ENCODE measurements at places on chromosomes 13 and 19.

DNA sequence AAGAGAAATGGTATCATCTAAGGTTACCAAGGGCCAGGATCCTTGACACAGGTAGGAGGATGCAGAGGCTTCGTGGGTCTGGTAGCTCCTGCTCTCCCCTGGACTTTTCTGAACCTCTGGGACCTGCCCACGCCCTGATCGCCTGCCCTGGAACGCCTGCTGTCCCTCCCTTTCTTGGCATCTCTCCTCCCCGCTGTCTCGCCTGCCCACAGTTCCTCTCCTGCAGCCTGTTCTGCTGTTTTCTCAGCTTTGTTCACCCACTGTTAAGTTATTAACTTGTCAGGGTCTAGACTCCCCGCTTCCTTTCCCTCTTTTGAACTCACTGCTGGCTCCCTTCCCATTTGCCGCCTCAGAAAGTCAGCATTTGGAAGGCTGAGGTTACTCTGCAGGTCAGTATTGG lies 19.8 kb downstream of the SERP2 start:
- no peak for DNase-seq

GRCh38 chr13:110737555-110737954 lies 24.1 kb downstream of the ING1 start:
- no peak for DNase-seq

DNA sequence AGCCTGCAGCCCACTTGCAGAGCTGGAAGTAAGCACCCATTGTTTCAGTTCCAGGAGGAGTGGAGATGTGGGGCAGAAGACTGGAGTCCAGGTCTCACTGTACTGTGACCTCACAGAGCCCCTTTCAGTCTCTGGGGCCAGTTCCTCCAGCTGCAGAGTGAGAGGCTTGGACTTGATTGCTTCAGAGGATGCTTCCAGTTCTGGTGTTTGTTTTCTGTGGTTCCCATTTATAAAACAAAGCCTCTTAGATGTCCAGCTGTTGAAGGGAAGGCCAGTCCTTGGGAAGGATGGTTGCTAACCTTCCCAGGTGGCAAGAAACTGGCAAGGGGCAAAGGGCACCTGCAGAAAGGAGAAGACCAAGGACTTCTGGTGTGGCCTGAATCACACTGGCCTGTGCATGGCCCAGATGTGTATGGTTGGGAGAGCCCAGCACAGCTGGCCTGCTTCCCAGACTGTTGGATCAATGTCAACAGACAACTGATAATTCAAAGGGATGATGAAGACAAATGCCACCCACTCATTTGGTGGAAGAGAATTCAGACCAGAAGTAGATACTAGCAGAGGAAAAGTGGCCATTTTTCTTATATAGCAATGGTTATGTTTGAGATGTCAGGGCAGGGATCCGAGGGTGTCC lies 218.5 kb downstream of the ZNF536 start:
- no peak for DNase-seq

GRCh38 chr13:95536632-95537241 lies 15.8 kb upstream of the CLDN10 start:
- peak; percentile 12 for DNase-seq

GRCh38 chr13:21813844-21814243 lies 143.0 kb downstream of the FGF9 start:
- no peak for DNase-seq

DNA sequence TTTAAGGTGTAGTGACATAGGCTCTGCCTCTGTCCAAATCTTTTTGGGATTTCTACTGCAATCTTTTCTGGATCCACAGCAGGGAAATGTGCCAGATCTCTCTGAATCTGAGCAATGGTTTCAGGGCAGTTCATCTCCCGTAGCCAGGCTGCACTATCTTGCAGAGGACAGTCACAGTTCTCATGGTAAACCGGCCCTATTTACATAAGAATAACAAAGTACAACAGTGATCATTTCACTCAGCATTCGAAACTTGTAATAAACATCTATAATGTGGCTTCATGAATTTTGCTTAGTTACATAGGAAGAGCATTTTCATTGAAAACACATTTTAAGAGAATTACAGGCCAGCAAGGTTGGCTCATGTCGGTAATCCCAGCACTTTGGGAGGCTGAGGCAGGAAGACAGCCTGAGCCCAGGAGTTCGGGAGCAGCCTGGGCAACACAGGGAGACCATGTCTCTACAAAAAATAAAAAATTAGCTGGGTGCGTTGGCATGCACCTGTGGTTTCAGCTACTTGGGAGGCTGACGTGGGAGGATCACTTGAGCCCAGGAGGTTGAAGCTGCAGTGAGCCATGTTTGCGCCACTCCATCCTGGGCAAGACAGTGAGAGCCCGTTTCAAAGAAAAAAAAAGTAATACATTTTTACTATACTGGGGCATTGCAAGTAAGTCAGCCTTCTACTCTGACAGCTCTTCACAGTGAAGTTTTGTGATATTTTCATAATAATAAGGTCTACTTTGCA lies 5.0 kb downstream of the POGLUT2 start:
- DNase-seq: no peak

DNA sequence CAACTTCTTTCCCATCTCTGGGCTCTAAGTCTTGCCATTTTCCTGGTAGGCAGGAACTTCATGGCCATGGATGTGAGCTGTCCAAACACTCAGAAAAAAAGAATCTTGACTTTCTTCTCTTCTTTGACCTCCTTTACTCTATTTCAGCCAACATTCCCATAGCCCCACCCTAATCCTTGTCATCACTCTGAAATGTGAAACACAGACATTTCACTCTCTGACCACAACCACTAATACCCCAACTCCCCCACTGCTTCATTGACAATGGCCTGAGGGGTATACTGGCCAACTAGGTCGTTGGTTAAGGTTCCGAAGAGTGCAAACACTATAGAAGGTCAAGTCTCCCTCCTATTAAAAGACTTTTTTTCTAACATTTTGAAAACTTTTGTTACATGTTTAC lies 4.7 kb upstream of the CYP2A13 start:
- DNase-seq: no peak

GRCh38 chr13:26051657-26052311 lies at the start of gene SHISA2:
SHISA2 (minus strand) TSS chr13:26052016; CDS start chr13:26050975, 1,041 bp downstream.
- no peak for DNase-seq

DNA sequence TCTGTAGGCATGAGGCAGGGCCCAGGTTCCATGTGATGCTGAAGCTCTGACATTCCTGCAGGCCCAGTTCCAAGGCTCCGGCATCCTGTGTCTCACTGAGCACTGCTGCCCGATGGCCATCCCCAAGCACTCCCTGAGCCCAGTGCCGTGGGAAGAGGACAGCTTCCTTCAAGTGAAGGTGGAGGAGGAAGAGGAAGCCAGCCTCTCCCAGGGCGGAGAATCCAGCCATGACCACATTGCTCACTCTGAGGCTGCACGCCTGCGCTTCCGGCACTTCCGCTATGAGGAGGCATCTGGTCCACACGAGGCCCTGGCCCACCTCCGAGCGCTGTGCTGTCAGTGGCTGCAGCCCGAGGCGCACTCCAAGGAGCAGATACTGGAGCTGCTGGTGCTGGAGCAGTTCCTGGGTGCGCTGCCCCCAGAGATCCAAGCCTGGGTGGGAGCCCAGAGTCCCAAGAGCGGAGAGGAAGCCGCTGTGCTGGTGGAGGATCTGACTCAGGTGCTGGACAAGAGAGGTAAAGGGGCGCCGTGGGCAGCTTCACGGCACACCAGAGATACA lies 8.0 kb downstream of the ZSCAN22 start:
- DNase-seq: no peak

GRCh38 chr19:1907563-1908363 lies 2.6 kb downstream of the ADAT3 start:
- DNase-seq: no peak

- no peak for DNase-seq
Observed at GRCh38 chr13:96710166-96710862, 284.0 kb downstream of the OXGR1 start.

GRCh38 chr13:26517936-26518335 lies 39.5 kb upstream of the WASF3 start:
- no peak for DNase-seq

GRCh38 chr19:54650108-54650655 lies 12.6 kb upstream of the LILRB4 start:
- DNase-seq: no peak

- DNase-seq: no peak
Observed at GRCh38 chr13:81001828-81002385, 661.0 kb upstream of the SPRY2 start.

DNA sequence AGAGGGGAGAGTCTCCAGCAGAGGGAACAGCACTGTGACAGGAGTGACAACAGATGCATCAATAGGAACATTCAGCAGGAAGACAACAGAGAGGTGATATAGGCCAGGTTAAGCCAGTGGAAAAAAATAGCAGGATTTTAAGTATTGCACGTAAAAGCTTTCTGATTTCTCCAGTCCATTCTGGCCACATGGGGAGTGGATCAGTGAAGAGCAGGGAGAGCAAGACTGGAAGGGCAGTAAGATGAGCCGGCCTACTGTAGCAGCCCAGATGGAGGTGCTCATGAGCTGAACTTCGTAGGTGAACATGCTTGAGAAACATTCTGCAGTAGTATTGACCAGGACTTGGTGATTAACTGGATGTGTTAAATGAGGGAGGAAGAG lies 1.7 kb downstream of the UTP14C start:
- no peak for DNase-seq

GRCh38 chr13:26026211-26026610 lies 25.6 kb downstream of the SHISA2 start:
- DNase-seq: no peak

DNA sequence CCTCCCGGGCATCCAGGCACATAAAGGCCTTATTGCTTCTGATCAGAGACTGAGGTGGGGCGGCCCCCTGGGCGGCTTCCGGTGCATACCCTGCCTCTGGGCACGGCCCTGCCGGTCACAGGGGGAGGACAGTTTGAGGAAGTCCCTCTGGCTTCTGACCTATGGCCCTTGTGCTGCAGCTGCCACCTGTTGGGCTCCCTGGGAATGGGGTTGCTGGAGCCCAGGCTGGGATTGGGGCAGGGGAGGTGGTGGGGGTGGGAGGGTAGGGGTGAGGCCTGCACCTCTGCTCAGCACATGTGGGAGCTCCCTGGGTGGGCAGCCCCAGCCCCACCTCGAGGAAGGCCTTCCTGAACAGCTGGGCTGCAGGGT lies 10.7 kb downstream of the ANO8 start:
- DNase-seq: no peak

DNA sequence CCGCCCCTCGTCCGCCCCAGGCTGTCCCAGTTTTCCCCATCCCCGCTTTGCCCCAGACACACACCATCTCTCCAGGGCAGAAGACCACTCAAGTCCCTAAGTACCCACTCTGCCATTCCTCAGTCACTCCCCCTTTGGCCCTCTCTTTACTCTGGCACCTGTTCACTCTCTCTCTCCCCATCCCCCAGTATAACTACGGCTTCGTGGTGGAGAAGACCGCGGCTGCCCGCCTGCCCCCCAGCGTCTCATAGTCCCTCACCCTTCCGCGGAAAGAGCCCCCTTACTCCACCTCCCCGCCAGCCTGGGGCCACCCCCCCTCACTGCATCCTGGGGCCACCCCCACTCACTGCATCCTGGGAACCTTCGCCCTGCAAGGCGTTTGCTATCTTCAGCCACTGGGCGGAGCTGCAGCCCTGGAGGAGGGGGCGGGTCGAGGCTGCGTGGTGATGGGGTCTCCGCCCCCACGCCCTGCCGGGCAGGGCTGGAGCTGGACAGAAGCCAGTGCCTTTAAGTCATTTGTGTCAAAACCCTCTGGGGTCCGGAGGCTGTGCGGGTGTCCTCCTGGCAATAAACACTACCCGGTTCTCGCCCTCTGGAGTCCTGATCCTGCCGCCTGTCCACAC lies 5.0 kb downstream of the MVB12A start:
- peak; percentile 42 for DNase-seq

DNA sequence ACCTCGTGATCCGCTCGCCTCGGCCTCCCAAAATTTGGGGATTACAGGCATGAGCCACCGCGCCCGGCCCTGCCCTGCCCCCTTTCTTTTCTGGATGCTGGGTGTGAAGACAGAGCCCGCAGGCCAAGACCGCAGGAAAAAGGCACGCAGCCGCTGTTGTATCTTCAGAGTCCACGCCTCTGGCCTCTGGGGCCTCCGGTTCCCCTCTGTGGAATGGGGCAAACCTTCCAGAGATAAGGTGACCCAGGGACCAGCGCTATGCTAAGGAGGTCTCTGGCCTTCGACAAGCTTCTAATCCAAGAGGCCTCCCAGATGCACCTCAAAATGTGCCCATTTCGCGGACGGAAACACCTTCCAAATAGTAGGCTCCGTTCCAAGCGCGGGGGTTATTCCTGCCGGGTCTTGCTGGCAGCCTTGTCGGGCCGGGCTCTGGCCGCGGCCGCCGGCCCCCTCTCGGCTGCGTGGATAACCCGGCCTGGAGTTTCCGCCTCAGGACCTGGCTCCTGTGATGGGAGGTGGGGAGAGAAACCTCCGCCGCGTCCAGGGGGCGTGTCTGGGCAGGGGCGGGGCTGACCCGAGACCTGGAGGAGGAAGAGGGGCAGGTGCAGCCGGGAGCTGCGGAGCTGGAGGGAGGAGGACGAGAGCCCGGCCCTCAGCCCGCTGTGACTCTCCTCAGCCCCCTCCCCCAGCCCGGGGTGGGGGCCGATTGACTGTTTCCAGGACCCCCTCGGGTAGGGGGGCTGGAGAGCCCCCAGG lies 13.1 kb downstream of the TJP3 start:
- peak; percentile 92 for DNase-seq

- DNase-seq: no peak
Observed at GRCh38 chr13:33260168-33261098, 25.1 kb downstream of the STARD13 start.

- no peak for DNase-seq
Observed at GRCh38 chr19:3450796-3451411, 29.4 kb downstream of the SMIM24 start.

DNA sequence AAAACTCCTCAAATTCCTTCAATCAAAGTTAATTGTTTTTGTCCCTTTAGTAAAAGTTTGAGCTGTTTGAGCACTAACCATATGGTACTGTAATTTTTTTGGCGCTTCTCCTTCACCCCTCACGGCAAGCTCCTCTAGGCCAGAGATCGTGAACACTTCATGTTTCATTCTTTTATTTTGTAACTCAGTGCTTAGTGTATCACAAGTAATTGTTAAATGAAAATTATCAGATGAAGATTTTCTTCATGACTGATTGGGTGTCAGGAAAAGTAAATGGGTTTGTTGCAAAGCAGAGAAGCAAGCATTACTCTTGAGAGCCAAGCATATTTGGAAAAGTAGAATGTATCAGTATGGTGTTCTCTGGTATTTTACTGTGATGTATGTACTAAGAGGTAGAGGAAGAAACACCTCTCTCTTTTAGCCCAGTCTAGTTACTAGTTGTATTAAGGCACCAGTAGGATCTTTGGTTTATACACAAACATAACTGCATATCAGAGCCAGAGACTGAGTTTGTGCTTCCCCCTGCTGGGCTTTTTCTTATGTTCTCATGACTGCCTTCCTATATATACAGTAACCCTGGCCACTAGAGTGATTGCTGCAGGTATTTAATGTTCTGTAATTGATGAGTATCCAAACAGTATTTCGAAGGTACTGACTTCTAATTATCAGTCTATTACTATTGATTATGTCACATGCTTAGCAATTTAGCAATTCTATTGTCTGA lies 202.3 kb upstream of the KLHL1 start:
- no peak for DNase-seq

- no peak for DNase-seq
Observed at GRCh38 chr13:32124743-32125142, 93.2 kb downstream of the FRY start.

All from T-helper 2 cell (primary cell).